ENCODE measurements at places on chromosomes 13 and 19.

DNA sequence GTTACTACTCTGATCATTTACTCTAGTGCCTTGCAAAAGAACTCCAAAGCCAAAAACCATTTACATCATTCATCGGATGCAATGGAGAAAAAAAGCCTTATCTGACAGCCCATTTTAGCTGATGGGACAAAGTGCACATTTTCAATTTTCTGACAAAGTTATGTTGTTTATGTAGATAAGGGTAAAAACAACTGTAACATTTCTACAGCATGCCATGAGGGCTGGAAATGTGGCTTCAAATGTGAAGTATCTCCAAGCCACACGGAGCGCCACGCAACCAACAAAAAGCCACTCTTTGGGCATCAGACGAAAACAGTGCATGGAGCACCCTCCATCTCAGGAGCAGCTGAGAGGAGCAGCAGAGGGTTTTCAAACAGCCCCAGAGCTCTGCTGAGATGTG, 364.6 kb upstream of the ZNF507 start:
- no peak for DNase-seq

- no peak for DNase-seq
Measured at GRCh38 chr19:55986487-55986886, at the start of gene NLRP5. NLRP5 (plus strand) TSS chr19:55986775.

DNA sequence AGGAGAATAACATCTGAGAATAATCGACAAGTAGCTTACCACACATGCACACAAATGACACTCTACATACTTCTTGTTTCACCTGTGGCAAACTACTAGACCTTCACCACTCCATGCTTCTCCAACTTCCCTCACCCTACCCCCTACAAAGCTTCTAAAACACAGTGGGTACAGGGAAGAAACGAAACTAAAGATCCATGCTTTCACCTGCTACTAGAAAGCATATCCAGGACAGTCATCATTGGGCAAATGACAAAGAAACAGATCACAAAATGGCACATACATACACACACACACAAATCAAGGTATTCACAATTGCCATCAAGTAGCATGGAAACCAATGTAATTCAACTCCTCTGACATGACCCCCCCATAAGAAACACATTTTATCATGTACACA, 10.6 kb downstream of the BRD4 start:
- DNase-seq = no peak

- DNase-seq = no peak
Measured at GRCh38 chr13:82772816-82773215, 1109.5 kb downstream of the SLITRK1 start.

DNA sequence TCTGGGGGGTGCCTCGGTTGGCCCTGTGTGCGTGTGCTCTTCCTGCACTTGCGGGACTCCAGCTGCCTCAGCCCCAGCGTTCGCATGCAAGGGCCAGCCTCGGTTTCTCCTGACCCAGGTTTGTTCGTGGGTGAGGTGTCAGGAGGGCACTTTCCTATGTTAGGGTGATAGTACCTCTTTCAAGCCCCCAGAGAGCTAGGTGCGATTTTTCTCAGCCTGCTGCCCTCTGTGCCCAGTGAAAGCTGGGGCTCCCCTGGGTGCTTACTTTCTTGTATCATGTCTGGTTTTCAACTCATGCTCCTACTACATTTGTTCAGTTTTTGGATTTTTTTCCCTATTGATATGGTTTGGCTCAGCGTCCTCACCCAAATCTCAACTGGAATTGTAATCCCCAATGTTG, 289.2 kb downstream of the TEX29 start:
- no peak for DNase-seq

GRCh38 chr13:112451512-112452379, 75.6 kb downstream of the SPACA7 start:
- no peak for DNase-seq

GRCh38 chr13:101116826-101117225, 299.5 kb downstream of the NALCN start:
- DNase-seq = no peak

- no peak for DNase-seq
Measured at GRCh38 chr19:36605101-36605876, at the start of gene ZNF382. ZNF382 (plus strand) TSS chr19:36605313; CDS start chr19:36609915, 4,602 bp downstream.

DNA sequence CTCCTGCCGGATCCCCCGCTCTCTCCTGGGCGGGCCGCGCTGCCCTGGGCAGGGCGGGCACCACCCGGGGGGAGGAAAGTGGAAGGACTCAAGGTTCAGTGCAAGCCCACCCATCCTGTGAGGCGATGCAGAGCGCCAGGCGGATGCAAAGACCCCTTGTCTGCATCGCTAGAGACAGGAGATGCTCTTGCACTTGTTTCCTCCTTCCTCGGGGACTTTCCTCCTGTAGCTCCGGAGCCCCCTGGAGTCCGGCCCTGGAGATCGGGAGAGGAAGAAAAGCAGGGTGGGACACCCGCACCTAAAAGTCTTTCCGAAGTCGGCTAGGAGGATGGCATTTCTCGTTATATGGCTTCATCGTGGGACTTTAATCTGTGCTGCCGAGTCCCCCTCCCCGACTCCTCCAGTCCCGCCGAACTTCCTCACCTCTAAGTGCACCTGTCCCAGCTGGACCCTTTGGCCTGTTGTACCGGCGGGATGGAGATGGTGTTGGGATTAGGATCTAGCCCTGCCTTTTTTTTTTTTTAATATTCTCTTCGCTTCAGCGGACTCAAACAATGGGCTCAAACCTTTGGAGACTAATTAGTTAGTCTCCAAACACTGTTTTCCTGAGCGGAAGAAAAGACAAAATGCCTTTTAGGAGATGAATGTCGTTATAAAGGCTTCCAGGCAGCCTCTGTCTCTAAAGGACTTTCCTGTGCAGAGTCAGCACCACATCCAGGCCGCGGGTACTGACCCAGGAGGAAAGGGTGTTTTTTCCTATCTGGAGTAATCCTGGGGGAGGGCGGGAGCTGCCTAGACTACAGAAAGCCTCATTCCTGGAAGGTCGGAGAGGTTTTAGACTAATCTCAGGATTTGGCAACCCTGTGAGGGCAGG, 725 bp downstream of the FAM124A start:
- DNase-seq = no peak

- DNase-seq = no peak
Measured at GRCh38 chr19:48170817-48171347, 402 bp downstream of the ZSWIM9 start.

- no peak for DNase-seq
Measured at GRCh38 chr13:37114250-37114649, 8.8 kb upstream of the CSNK1A1L start.

DNA sequence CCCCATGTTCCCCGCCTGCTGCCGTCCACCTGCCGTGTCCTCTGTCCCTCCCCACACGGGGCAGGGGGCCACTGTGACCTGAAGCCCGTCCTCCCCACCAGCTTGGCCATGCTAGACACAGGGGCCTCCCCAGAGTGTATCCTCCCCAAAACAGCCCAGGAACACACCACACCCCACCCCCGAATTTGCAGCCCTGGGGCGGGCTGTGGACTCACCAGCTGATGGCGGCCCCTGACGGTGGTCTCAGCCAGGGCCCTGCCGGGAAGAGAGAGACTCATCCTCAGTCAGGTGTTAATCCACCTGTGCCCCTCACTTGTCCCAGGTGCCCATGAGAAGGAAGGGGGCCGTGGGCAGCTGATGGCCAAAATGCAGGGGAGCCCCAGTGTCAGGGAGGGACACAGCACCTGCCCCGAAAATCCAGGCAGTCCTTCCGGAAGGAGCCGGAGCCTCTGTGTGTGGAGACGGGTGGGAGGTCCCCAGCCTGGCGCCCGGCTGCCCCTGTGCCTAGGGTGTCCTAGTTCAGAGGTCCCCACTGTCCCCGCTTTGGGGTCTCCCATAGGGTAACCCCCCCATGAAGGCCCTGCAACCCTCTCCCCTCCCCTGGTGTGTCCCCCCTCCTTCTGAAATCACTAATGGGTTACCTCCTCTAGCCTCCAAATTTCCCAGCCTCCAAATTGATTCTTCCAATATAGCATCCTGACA, 39.3 kb upstream of the TCF3 start:
- DNase-seq = no peak

GRCh38 chr19:48194041-48194843, 23.8 kb downstream of the ZSWIM9 start:
- no peak for DNase-seq

- no peak for DNase-seq
Measured at GRCh38 chr13:47351798-47352197, 454.9 kb upstream of the HTR2A start.

DNA sequence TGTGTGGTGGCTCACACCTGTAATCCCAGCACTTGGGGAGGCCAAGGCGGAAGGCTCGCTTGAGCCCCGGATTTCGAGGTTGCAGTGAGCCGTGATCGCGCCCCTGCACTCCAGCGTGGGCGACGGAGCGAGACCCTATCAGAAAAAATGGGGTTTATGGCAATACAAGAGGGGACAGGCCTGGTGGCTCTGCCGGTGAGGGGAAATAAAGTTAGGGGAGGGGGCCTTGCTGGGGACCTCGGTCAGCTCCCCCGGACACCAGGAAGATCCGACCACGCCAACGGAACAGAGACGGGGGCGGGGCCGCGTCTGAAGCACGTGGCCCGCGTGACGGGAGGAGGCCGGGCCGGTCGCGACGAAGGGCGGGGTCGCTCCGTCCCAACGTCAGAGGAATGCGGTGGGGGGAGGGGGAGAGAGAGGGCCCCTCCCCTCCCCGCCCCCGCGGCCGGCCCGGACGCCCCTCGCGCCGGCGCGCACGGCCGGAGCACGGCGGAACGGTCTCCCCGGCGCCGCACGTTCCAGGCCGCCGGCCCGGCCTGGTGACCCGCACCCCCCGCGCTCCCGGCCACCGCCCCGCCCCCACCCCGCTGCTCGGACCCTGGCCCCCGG, 1.9 kb upstream of the HNRNPL start:
- DNase-seq = no peak

DNA sequence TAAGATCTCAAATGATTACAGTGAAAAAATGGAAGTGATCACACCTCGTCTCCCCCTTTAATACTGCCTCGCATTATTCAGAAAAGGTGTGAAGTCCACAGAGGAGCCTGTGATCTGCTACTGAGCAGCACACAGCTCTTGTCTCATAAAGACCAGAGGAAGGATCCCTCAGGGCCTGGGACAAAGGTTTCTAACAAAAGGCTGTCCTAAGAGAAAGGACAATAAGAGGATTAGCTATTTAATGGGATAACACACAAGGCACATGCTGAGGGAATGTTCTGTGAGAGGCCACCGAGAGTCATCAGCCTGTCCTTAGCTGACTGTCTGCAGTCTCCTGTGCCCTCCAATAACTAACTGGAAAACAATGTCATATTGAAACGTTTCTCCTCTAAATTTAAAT, 26.7 kb downstream of the EBPL start:
- no peak for DNase-seq

GRCh38 chr13:98089246-98089645, 53.6 kb upstream of the FARP1 start:
- no peak for DNase-seq

DNA sequence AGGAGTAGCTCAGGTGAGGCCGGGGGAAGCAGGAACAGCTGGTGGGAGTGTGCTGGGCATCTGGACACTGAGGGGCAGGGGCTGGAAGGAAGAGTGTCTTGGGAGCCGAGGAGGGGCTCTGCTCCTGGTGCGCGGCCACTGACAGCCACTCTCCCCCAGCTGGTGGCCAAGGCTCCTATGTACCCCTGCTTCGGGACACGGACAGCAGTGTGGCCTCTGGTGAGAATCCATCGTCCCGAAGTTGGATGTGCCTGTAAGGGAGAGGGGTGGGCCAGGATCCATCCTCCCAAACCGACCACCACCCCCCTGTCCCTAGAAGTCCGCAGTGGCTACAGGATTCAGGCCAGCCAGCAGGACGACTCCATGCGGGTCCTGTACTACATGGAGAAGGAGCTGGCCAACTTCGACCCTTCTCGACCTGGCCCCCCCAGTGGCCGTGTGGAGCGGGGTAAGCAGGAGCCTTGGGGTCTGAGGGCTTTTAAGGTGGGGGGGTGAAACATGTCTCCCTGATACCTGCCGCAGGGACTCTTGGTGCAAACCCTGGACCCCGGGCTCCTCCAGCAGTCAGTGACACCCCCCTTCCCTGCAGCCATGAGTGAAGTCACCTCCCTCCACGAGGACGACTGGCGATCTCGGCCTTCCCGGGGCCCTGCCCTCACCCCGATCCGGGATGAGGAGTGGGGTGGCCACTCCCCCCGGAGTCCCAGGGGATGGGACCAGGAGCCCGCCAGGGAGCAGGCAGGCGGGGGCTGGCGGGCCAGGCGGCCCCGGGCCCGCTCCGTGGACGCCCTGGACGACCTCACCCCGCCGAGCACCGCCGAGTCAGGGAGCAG, 2.0 kb upstream of the USF2 start:
- no peak for DNase-seq

GRCh38 chr19:6048793-6049405, 61.4 kb downstream of the RFX2 start:
- no peak for DNase-seq

DNA sequence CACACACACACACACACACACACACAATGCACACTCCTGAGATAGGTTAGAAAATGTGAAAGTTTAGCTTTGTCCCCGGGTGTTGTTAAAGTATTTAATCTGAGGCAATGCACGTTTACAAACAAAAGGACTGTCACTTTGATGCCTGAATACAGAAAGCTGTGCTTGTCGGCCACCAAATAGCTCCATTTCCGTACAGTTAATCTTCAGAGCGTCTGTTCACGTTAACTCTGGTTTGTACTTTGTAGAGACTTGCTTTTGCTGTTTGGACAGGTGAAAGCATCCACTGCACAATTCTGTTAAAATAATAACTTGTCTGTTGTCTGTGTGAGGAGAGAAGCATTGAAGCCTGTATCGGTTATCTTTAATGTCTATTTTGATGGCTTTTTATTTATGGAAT, 267.8 kb downstream of the FGF9 start:
- DNase-seq = no peak

DNA sequence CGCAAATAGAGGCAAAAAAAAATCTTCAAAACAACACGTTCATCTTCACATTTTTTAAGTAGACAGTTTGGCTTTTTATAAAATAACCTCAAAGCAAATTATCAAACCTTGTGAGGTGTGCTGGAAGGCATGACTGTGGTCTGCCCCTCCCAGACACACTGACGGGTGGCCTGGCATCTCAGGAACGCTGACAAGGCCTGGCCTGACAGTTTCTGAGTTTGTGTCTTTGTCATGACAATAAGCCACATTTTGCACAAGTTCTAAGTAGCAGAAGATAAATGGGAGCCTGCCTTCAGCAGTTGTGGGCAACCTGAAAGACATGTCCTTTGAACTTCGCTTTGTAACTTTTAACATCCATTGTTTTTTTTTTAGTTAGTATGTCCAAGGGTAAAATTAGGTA, 38.5 kb downstream of the SOX21 start:
- DNase-seq = no peak

GRCh38 chr19:19410553-19411550, 5.4 kb downstream of the GATAD2A start:
- DNase-seq = no peak

GRCh38 chr13:104750377-104750776, 1684.2 kb upstream of the SLC10A2 start:
- no peak for DNase-seq

- DNase-seq = no peak
Measured at GRCh38 chr19:18220632-18221275, 5.5 kb downstream of the PDE4C start.

DNA sequence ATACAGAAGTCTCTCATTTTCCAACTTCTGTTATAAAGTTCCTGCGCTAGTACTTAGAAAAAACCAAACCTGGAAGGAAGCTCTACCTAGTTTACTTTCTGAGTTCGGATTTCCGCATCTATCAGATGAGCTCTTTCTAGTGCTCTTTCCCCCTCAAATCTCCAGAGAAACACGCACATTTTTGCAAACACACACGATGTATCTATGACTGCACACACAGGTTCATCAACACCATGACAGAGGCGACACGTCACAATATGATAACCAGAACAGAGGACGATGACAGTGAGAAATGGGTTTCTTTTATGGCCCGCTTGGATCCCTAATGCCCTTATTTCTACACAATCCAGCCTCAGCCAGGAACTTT, 629 bp upstream of the LRRC63 start:
- DNase-seq = no peak

GRCh38 chr19:2663920-2664571, 38.4 kb downstream of the GNG7 start:
- no peak for DNase-seq
